Fibroblast of lung (primary cell): ENCODE measurements at places on chromosomes 12 and 14. TPM values are rescaled to one million over a fixed set of nuclear protein-coding genes. Genes with fewer than 3 reads are reported as not detected.

The CLEC12A gene
- total RNA-seq: not detected in 2 replicates

The GPD1 gene
- total RNA-seq: under 0.01 TPM in 1 of 2 replicates, not detected in the other

DNA sequence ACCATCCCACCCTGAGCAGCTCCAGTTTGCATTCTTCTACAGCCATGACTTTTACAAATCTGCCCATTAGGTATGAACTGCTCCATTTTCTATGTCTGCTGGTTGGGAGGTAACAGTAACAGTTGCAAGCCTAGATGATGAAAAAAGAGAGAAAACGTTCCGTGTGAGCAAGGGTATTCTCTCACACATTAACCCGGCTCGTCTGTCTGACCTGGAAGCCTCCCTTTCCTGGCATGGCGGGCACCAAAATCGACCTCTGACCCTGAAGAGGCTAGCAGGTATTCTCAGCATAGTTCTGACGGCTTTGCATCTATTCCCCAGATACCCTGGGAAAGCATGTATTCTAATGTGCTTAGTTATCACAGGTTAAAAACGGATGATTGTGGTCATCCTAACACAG, 31.8 kb downstream of the APPL2 start:
- H3K4me3 ChIP-seq: no peak overlapping the region
- no peak overlapping the region for H3K27ac ChIP-seq
- peaks cover 4% of the 10 kb centered on the region for H3K4me1 ChIP-seq

- DNase-seq: peak; percentile 29
- H3K4me3 ChIP-seq: peak within 1 kb of the TSS; percentile 50
- H3K4me1 ChIP-seq: no peaks in the 10 kb centered on the region
- peaks cover 4% of the 10 kb centered on the region for H3K27me3 ChIP-seq
- H3K27ac ChIP-seq: no peak within 1 kb of the TSS
- H3K36me3 ChIP-seq: no peaks in the 10 kb centered on the region
Observed at GRCh38 chr14:64971943-64972791, at the start of gene RAB15. Gene RAB15 (minus strand): TSS chr14:64972336. CDS start chr14:64972076, 260 bp downstream.

The NAP1L1 gene
- total RNA-seq: 275 and 299 TPM in 2 replicates

GRCh38 chr12:127516467-127516866, 750.5 kb upstream of the TMEM132C start:
- DNase-seq: no peak
- H3K27ac ChIP-seq: no peak overlapping the region
- H3K4me3 ChIP-seq: no peak overlapping the region
- H3K27me3 ChIP-seq: no peaks in the 10 kb centered on the region
- no peaks in the 10 kb centered on the region for H3K36me3 ChIP-seq

GRCh38 chr12:105967038-105967776, 171.5 kb downstream of the NUAK1 start:
- H3K27ac ChIP-seq: no peak overlapping the region
- no peaks in the 10 kb centered on the region for H3K4me1 ChIP-seq
- DNase-seq: peak; percentile 44
- no peaks in the 10 kb centered on the region for H3K36me3 ChIP-seq
- H3K4me3 ChIP-seq: no peak overlapping the region

GRCh38 chr12:9391815-9392214, 183.6 kb upstream of the PZP start:
- H3K27ac ChIP-seq: no peak overlapping the region
- H3K4me3 ChIP-seq: no peak overlapping the region
- H3K4me1 ChIP-seq: no peaks in the 10 kb centered on the region
- no peaks in the 10 kb centered on the region for H3K36me3 ChIP-seq

GRCh38 chr14:79961197-79961596, 250.1 kb downstream of the DIO2 start:
- H3K27ac ChIP-seq: no peak overlapping the region
- no peak overlapping the region for H3K4me3 ChIP-seq

The SERPINA10 gene
- total RNA-seq: not detected in 2 replicates

The TSFM gene
- total RNA-seq: 15.5 and 20.3 TPM in 2 replicates

GRCh38 chr12:124764870-124765580, 98.6 kb downstream of the SCARB1 start:
- H3K36me3 ChIP-seq: no peaks in the 10 kb centered on the region
- H3K4me3 ChIP-seq: no peak overlapping the region
- peaks cover 10% of the 10 kb centered on the region for H3K4me1 ChIP-seq

DNA sequence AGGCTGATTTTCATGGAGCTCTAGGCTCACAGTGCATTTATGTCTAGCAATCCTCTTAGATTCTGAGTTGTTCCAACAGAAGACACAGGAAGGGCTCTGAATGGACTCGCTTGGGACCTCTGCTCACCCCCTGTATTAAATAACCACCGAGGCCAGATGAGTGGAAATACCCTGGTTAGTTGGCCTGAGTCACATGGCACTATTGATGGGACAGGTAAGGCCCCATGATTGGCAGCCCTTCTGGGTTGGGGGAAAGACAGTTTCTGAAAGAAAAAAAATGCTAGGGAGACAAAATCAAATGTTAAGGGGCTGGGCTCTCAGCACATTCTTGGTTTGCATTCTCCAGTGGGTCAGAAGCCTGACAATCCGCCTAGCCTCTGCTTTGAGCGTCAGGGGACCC, 14.8 kb downstream of the DGLUCY start:
- H3K27me3 ChIP-seq: no peaks in the 10 kb centered on the region
- no peak overlapping the region for H3K27ac ChIP-seq
- H3K36me3 ChIP-seq: no peaks in the 10 kb centered on the region
- no peak for DNase-seq
- H3K4me1 ChIP-seq: no peaks in the 10 kb centered on the region
- H3K4me3 ChIP-seq: no peak overlapping the region

DNA sequence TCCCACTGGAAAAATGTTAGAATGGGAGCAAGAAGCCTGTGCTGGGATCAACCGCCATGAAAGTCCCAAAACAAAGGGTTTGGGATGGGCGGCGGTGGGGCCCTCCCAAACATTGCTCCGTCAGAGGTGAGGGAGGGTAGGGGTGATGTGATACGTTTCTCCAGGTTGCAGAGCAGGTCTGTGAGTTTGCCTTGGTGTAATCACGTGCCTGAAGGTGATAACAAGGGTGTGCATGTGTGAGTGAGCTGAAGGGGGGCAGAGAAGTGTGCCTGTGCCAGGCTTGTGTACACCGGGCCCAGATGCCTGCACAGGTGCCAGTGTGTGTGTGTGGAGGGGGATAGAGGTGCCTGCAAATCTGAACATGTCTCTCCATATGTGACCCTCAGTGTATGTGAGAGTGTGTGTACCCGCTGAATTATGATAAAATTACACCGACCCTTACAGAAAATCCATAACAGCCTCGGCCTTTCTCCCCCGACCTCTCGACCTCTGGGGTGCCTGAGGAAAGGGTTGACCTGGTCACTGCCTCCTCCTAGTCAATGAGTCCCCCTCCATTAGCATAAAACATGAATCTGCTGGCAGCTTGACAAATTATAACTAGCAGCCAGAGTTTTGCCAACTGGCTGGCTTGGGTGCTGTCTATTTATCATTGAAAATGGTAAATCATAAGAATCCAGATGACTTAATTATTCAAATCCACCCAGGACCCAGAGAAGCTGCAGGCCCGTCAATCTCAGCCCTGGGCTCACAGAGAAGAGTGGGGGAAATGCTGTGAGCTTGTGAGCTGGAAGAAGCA, 55.6 kb downstream of the SMUG1 start:
- H3K36me3 ChIP-seq: no peaks in the 10 kb centered on the region
- H3K27me3 ChIP-seq: no peaks in the 10 kb centered on the region
- H3K4me1 ChIP-seq: no peaks in the 10 kb centered on the region
- H3K4me3 ChIP-seq: no peak overlapping the region
- no peak for DNase-seq

DNA sequence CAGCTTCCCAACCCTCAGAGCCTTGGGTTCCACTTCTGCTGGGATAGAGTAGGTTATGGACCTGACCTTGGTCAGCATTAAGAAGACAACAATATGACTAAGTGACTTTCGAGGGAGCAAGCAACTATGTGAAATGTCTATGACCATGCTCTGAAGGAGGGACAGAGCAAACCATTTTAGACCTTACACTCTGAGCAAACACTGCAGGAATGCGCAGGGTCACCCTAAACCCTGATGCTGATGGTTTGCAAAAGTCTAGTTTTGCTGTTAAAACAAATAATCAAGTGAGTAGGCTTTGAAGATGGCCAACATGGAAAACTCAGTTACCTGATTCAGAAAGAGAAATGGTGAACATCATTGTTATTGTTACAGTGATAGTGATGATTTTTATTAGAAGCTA, 8.7 kb downstream of the ZCCHC8 start:
- no peak overlapping the region for H3K27ac ChIP-seq
- no peaks in the 10 kb centered on the region for H3K27me3 ChIP-seq
- no peaks in the 10 kb centered on the region for H3K4me1 ChIP-seq

DNA sequence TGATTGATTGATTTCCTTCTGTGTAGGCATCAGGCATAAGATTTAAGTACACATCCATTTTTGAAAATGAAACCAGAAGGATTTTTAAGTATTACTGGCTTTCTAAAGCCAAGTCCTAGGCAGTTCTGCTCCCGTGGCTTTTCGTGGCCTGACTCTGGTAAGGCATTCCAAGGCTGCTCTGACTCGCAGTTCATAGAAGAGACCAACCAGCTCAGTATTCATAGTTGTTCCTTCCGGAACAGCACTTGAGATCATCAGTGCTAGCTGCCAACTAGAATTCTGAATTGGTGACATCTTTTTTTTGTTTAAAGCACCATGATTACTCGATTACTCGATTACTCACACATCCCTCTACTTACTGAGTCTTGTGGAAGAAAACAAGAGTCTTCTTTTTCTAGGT, 25.9 kb downstream of the SUDS3 start:
- peak overlapping the region; percentile 31 for H3K27ac ChIP-seq
- no peaks in the 10 kb centered on the region for H3K27me3 ChIP-seq
- H3K4me3 ChIP-seq: no peak overlapping the region
- H3K36me3 ChIP-seq: peaks cover 5% of the 10 kb centered on the region
- H3K4me1 ChIP-seq: no peaks in the 10 kb centered on the region

The TCL1B gene
- not detected in 2 replicates for total RNA-seq

The C3AR1 gene
- 0.17 TPM in 1 of 2 replicates, not detected in the other for total RNA-seq

The GLT1D1 gene
- under 0.01 TPM in 2 replicates for total RNA-seq

The TMEM30B gene
- total RNA-seq: 0.51 and 0.83 TPM in 2 replicates

- H3K27ac ChIP-seq: no peak overlapping the region
- no peaks in the 10 kb centered on the region for H3K27me3 ChIP-seq
- H3K36me3 ChIP-seq: no peaks in the 10 kb centered on the region
- no peak overlapping the region for H3K4me3 ChIP-seq
- DNase-seq: peak; percentile 31
Observed at GRCh38 chr12:123952037-123952436, 20.6 kb downstream of the CCDC92 start.

The LTBR gene
- total RNA-seq: 60.6 and 78.4 TPM in 2 replicates

- no peak for DNase-seq
- H3K27me3 ChIP-seq: no peaks in the 10 kb centered on the region
- H3K4me3 ChIP-seq: no peak overlapping the region
- H3K27ac ChIP-seq: no peak overlapping the region
- H3K4me1 ChIP-seq: no peaks in the 10 kb centered on the region
Observed at GRCh38 chr12:94643606-94644005, 6.8 kb downstream of the TMCC3 start.

DNA sequence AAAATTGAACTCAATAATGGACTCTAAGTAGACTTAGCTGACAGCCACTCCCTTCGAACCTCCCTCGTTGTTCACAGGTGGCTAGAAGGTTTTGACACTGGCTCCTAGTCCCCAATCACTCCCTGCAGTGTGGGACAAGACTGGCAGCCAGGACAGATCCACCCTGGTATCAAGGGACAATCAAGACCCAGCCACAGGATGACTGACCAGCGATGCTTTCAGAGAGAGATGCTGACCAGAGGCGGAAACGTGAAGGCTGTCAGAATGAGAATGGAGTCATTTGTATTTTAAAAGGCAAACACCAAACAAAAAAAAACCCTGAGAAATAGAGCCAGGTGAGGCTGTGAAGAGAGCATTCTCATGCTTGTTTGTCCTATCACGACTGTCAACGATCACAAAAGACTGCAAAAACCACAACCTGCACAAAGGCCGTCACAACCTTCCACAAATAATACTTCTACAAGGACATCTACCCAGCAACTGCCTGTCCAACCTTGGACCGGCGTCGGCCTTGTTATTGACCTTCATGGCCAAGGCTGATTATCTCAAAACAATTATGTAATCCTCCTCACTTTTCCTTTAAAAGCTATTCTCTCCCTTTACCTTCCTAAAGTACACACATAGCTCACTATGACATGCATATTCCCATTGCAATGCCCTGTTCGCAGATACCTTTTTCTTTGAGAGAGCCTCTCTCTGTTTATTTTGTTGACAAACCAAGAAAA, 13.2 kb downstream of the EIF5 start:
- H3K4me1 ChIP-seq: no peaks in the 10 kb centered on the region
- H3K27me3 ChIP-seq: no peaks in the 10 kb centered on the region
- peaks cover 5% of the 10 kb centered on the region for H3K36me3 ChIP-seq
- H3K4me3 ChIP-seq: no peak overlapping the region
- no peak overlapping the region for H3K27ac ChIP-seq
- DNase-seq: no peak

DNA sequence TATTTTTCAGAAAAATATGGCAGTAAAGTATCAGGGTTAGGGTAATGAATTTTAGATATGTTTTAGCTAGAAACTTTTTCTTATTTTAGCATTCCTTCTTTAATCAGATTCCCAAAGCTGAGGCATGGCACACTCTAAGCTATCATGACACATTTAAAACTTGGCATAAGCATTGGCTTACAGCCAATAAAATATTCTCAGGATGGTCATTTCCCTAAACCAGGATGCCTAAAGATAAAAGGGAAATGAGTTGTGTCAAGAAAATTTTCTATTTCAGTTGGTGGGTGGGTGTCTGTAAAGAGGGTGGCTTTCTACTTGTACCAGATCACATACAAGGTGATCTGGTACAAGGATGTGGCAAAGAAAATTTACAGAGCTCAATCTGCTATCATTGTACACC, 47.8 kb downstream of the PEBP1 start:
- H3K27me3 ChIP-seq: no peaks in the 10 kb centered on the region
- no peak overlapping the region for H3K4me3 ChIP-seq
- peaks cover 4% of the 10 kb centered on the region for H3K36me3 ChIP-seq

The KRT4 gene
- under 0.01 TPM in 2 replicates for total RNA-seq

The OR6C2 gene
- total RNA-seq: not detected in 2 replicates

- no peaks in the 10 kb centered on the region for H3K36me3 ChIP-seq
- no peaks in the 10 kb centered on the region for H3K27me3 ChIP-seq
- no peak overlapping the region for H3K4me3 ChIP-seq
- peaks cover 4% of the 10 kb centered on the region for H3K4me1 ChIP-seq
- H3K27ac ChIP-seq: no peak overlapping the region
Observed at GRCh38 chr12:116060764-116061163, 216.7 kb downstream of the MED13L start.

GRCh38 chr12:109455706-109456105, 21.4 kb downstream of the KCTD10 start:
- H3K27me3 ChIP-seq: no peaks in the 10 kb centered on the region
- H3K36me3 ChIP-seq: peaks cover 31% of the 10 kb centered on the region
- no peak overlapping the region for H3K27ac ChIP-seq
